ENCODE measurements at places on chromosomes 5 and 9. TPM values are rescaled to one million over a fixed set of nuclear protein-coding genes. Genes with fewer than 3 reads are reported as not detected.

Gene ZNF366
- not detected for total RNA-seq

Gene SLC24A2
- total RNA-seq: not detected

Gene RMRP
- 12,356 TPM for total RNA-seq

Gene FOXD4L5
- total RNA-seq: 0.94 TPM

Gene UBQLN1
- 66.5 TPM for total RNA-seq

Gene SLC4A9
- total RNA-seq: under 0.01 TPM

Gene LRRC19
- total RNA-seq: not detected

Gene PARP8
- total RNA-seq: 0.68 TPM

Gene DEPDC1B
- total RNA-seq: 2.2 TPM

Gene SH2D3C
- total RNA-seq: 0.23 TPM

Gene EIF4E1B
- not detected for total RNA-seq

Gene SAXO1
- not detected for total RNA-seq

Gene PCDHGA6
- 3.7 TPM for total RNA-seq

Gene WHRN
- total RNA-seq: 1.3 TPM

Gene DBH
- total RNA-seq: not detected

Gene GIN1
- 1.0 TPM for total RNA-seq

Gene SARDH
- 4.9 TPM for total RNA-seq

Gene OCLN
- 0.12 TPM for total RNA-seq

Gene IFNE
- 0.12 TPM for total RNA-seq

Gene TMEM174
- total RNA-seq: not detected

Gene PTGS1
- 110 TPM for total RNA-seq

Gene C6
- total RNA-seq: 10.0 TPM

Gene NTRK2
- total RNA-seq: 5.4 TPM

Gene HTR1A
- total RNA-seq: not detected
